HFFc6 (cell line): ENCODE measurements at places on chromosomes 3 and 15. TPM values are rescaled to one million over a fixed set of nuclear protein-coding genes. Genes with fewer than 3 reads are reported as not detected.

- H3K4me3 ChIP-seq = no peak overlapping the region
- no peaks in the 10 kb centered on the region for H3K27me3 ChIP-seq
- H3K4me1 ChIP-seq = no peaks in the 10 kb centered on the region
- no peak for DNase-seq
- H3K27ac ChIP-seq = no peak overlapping the region
- H3K36me3 ChIP-seq = no peaks in the 10 kb centered on the region
Measured at GRCh38 chr3:82416830-82417229, 655.4 kb upstream of the GBE1 start.

DNA sequence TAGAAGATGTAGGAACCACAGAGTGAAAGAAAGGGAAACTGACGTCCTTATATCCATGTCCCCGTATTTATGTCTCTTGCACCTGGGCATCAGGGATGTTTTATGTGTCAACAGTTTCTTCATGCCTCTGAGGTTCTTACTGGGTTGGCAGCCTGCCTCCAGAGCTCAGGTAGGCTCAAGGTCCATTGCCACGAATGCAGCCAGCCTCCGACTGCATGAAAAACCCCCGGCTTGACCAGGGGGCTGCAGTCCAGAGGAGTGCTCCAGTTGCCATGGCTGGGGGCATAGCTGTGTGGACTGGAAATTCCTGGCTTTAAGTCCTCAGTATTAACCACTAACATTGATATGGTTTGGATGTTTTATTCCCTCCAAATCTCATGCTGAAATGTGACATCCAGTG lies 2.8 kb upstream of the CSPG5 start:
- peaks cover 9% of the 10 kb centered on the region for H3K27me3 ChIP-seq
- peaks cover 10% of the 10 kb centered on the region for H3K36me3 ChIP-seq
- H3K27ac ChIP-seq = no peak overlapping the region
- no peak for DNase-seq

DNA sequence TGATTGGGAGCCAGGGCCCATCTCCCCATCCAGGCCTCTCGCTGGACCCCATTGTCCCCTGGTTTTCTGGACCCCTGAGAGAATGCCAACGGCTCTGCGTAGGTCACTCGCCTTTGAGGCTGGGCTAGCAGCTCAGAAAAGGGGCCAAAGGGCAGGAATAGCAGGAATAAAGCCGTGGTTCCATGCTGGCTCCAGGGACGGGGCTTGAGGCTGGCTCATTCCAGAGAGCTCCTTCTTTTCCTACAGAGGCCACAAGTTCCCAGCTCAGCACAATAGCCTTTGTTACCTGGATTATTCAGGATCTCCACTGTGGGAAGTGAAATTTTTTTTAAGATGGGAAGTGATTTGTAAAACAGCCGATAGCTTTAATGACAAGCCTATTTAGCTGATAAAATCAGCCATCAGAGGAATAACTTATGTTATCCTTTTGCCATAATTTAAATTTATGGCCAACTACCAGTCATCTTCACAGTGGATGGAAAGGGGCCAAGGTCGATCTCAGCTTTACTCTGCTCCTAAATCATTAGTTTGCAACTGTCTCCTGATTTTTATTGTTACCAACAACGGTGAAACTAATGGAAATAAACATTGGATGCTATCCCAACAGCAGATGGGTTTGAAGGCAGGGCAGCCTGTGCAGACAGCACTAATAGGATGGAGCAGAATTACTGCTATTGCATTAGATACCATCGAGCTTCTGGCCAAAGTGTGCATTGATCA lies 124.3 kb downstream of the TMEM266 start:
- peaks cover 64% of the 10 kb centered on the region for H3K4me1 ChIP-seq
- H3K27ac ChIP-seq = no peak overlapping the region; the same call in 1 of the 2 replicates
- no peak for DNase-seq

The ECT2 gene
- total RNA-seq = 29.0 to 52.8 TPM (median 46.8 TPM) in 3 replicates
